Astrocyte (in vitro differentiated cells and primary cell): ENCODE measurements at places on chromosomes 5 and 9. TPM values are rescaled to one million over a fixed set of nuclear protein-coding genes. Genes with fewer than 3 reads are reported as not detected.
A peak's percentile ranks its signal among the peaks of the same experiment; 100 is the strongest.

GRCh38 chr5:168620807-168621206 is 41.6 kb upstream of the PANK3 start:
- no peak for DNase-seq

DNA sequence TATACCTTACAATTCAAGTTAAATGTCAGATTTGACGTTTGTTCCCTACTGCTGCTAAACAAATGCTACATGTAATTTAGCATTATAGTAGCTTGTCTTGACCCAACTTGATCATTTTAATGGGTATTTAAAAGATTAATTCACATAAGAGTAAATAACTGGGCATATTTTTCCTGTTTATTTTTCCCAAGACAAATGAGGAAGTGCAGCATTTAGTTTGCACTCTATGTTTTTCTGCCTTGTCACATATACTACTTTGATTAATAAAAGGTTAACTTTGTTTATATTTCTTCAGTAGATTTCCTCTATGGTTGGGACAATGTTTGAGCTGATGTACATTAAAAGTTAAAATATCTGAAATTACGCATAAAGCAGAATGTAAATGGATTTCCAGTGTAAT is 641.8 kb downstream of the PRR16 start:
- DNase-seq: no peak

- no peak for DNase-seq
Measured at GRCh38 chr5:103111468-103111867, 8.5 kb downstream of the GIN1 start.

- no peak for DNase-seq
Measured at GRCh38 chr9:39587844-39588499, 232.5 kb downstream of the SPATA31A1 start.

GRCh38 chr9:123564652-123565051 is 208.7 kb downstream of the CRB2 start:
- no peak for DNase-seq

- peak; percentile 43 for DNase-seq
Measured at GRCh38 chr5:137218896-137219295, 280.2 kb downstream of the SPOCK1 start.

- DNase-seq: no peak
Measured at GRCh38 chr5:150184006-150184405, 5.9 kb upstream of the SLC6A7 start.

DNA sequence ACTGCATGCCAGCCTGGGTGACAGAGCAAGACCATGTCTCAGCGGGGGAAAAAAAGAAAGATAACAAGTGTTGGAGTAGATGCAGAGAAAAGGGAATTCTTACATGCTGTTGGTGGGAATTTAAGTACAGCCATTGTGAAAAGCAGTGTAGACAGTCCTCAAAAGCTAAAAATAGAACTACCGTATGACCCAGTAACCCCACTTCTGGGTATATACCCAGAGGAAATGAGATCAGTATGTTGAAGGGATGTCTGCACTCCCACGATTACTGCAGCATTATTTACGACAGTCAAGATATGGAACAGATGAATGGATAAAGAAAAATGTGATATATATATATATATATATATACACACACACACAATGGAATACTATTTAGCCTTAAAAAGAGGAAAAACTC is 225.3 kb upstream of the SLC24A2 start:
- DNase-seq: no peak

DNA sequence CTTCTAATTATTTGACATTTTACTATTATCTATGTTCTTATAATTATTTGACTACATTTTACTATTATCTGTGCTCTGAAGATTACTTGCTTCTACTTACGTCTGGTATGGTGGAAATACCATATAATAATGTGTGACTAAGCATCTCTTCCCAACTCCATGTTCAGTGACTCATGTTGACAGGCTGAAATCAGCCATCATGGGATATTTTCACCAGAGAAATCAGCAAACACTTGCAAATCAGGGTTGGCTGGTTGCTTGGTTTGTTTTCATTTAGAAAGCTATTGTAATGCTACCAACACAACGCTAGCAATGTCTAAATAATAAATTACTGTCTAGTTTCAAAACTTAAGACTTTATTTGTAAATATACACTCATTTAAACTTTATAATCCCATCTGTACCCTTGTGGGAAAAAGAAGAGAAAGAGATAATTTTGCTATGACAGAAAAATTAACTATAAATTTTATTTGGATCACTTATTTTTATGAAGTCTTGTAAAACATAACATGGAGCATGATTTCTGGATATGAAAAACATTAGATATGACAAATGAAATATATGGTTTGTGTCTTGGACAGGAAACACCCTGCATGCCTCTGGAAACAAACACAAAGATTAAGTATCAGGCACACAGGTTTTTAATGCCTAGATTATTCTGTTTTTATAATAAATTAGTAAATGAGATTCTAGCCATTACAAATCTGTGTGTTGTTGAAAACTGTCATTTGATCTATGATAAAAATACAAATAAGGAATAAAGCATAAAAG is 337.6 kb downstream of the BNC2 start:
- peak; percentile 86 for DNase-seq

HRH2 gene
- total RNA-seq: 1.7 and 1.9 TPM in 2 replicates

PCDHGB4 gene
- 13.6 and 15.7 TPM in 2 replicates for total RNA-seq

PPP2R2B gene
- total RNA-seq: 2.4 and 5.2 TPM in 2 replicates

SLIT3 gene
- total RNA-seq: 20.7 and 33.0 TPM in 2 replicates

SMIM32 gene
- total RNA-seq: 0.30 and 0.34 TPM in 2 replicates

SYK gene
- 0.07 and 0.41 TPM in 2 replicates for total RNA-seq

ANKDD1B gene
- total RNA-seq: 0.41 and 0.59 TPM in 2 replicates

EIF4E1B gene
- total RNA-seq: not detected in 2 replicates

GOLGA1 gene
- total RNA-seq: 10.2 and 11.2 TPM in 2 replicates
